ENCODE measurements at places on chromosomes 11 and 22.

DNA sequence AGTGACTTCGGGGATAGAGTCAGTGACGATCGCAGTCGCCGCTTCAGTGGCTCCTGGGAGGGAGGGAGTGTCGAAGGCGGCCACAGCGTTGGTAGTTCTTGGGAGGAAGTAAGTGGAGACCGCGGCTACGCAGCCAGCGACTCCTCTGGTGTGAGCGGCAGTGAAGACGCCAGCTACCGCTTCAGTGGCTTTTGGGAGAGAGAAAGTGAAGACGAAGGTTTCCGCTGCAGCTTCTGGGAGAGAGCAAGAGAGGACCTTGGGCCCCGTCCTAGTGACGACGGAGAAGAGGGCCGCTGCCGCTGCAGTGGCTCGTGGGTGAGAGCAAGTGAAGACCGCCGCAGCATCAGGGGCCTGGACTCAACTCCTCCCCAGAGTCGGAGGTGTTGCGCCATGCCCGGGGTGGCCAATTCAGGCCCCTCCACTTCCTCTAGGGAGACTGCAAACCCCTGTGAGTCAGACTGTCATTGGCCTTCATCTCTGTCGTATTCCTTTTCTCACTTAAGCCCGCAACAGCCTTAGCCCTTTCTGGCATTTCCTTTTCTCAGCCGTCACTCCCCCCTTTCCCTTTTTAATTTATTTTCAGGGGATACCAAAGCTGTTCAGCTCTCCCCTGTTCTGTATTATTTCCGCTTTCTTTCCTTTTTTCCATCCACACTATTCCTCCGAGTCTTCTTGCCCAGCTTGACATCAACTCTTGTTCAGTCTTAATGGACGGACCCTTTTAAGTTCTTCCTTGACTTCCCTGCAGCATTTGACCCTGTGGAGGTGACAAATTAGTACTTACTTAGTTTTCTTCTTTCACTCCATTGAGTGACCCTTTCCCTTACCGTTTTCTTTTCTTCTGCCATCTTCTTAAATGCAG, 1.0 kb downstream of the ANKRD42 start:
- peak; percentile 59 for DNase-seq

GRCh38 chr11:130486391-130486836, 38.0 kb downstream of the ADAMTS15 start:
- DNase-seq: no peak

DNA sequence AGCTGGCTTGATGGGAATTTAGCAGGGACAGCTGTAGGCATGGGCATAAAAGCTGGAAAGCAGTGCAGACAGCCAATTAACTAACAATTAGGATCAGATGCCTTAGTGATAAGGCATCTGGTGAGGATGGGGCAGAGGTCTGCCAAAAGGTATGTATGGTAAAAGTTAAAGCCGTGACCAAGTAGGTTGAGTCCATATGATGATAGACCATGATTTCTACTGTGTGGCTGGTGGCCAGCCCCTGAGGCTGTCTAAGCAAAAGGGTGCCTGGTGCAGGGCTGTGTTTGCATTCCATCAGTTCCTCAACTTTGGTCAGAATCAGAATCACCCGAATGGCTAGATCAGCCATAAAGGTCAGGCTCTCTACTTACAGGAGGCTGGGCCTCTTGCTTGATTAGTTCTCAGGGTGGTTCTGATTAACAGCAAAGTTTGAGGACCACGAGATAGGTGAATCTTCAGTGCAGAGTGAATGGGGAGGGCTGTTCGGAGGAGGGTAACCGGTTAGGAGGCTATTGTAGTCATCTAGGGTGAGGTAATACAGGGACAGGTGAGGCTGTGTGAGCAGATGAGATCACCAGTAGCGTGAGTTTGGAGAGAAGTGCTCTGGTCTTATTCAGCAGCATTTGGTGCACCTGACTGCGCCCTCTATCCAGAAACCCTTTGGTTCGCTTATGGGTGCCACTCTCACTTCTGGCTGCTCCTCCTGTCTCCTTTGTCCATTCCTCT, 27.2 kb downstream of the PPFIBP2 start:
- no peak for DNase-seq

DNA sequence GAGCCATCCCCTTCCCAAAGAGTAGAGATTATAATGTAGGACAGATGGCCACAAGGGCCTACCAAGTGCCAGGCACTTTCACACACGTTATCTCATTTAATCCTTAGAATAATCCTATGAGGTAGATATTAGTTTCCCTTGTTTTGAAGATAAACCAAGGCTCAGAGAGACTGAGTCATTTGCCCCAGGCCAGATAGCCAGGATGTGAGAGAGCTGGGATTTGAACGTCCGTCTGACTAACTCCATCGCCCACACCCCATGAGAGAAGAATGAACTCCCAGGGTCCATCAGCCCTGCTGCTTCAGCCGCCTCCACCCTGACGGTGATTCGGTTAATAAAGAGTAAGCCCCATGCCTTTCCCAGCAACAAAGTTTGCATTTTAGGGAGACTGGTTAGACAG, 10.7 kb downstream of the PRG3 start:
- DNase-seq: no peak

GRCh38 chr11:61058583-61059259, 43.6 kb upstream of the CD5 start:
- no peak for DNase-seq

GRCh38 chr22:37472418-37473006, 13.7 kb downstream of the MFNG start:
- no peak for DNase-seq

- DNase-seq: peak; percentile 66
Measured at GRCh38 chr11:100687054-100687629, at the start of gene ARHGAP42. Gene ARHGAP42 (plus strand): TSS chr11:100687288. CDS start chr11:100687679, 391 bp downstream.

DNA sequence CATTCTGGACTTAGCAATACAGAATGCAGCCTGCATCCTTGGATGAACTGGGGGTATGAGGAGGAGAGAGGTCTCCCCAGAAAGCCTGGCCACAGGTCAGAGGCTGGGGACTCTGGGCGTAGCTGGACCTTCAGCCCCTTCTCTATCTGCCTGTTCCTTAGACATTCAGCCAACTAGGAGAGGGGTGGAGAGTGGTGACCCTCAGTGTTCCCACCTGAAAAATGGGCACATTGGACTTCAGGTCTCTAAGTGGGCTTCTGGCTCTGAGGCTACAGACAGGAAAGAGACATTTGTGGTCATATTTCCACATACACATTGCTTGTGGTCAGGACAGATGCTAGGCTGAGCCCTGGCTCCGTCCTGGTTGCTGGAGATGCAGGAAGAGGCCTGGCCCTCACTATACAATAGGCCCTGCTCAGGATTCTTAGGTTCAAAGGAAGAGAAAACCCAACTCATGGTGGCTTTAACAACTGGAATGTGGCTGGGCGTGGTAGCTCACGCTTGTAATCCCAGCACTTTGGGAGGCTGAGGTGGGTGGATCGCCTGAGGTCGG, 30.1 kb upstream of the CBX7 start:
- no peak for DNase-seq

GRCh38 chr11:65403607-65404121, 17.2 kb downstream of the FRMD8 start:
- DNase-seq: no peak
